Uterus (tissue), 4 donors: ENCODE measurements at places on chromosomes 16 and 17.

GRCh38 chr16:68283801-68284598 lies 19.7 kb downstream of the SLC7A6 start:
- H3K4me3 ChIP-seq = no peak overlapping the region
- DNase-seq = no peak
- H3K27me3 ChIP-seq = no peaks in the 10 kb centered on the region
- H3K27ac ChIP-seq = no peak overlapping the region
- H3K36me3 ChIP-seq = no peaks in the 10 kb centered on the region
- H3K4me1 ChIP-seq = no peaks in the 10 kb centered on the region

DNA sequence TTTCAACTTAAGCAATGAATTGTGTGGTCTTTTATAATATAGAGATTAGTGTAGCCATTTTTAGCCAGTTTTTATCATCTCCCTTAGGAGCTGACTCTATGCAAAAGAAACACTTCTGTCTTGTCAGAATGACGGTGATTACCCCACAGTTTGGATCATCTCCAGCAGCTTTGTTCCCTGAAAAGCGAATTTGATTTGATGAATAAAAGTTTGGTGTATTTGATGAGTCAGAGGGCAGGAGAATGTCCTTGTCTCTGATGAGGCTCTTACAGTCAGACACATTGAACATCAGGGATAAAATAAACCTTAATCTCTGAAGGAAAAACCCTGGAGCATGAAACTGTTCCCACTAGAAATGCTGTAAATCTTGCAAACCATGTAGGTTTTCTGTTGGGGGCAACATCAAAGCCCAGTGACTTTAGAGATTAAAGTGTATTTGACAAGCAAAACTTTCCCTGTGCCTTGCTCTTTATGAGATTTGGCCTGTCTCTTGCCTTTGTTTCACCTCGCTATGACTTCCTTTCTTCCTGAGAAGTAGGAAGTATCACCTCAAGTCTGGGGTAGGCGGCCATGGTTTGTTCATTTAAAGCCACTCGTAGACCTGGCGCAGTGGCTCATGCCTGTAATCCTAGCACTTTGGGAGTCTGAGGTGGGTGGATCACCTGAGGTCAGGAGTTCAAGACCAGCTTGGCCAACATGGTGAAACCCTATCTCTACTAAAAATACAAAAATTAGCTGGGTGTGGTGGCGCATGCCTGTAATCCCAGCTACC lies 209.3 kb downstream of the FTO start:
- H3K4me3 ChIP-seq = no peak overlapping the region
- H3K36me3 ChIP-seq = no peaks in the 10 kb centered on the region
- no peaks in the 10 kb centered on the region for H3K27me3 ChIP-seq
- no peak overlapping the region for H3K27ac ChIP-seq
- H3K4me1 ChIP-seq = no peaks in the 10 kb centered on the region

DNA sequence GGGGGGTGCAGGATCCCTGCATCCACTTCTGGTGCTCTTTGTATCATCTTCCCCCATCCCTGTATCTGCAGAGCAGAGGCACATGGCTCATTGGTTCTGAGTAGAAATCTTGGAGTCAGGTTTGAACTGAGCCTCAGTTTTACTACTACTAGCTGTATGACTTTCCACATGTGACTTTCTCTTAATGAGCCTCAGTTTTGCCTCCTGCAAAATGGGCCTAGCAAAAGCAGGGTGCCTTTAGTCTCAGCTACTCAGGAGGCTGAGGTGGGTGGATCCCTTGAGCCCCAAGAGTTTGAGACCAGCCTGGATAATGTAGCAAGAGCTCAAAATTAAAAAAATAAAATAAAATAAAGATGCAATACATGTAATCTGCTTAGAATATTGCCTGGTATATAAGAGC lies 81.4 kb downstream of the SDR42E1 start:
- H3K4me3 ChIP-seq = no peak overlapping the region
- H3K27me3 ChIP-seq = no peaks in the 10 kb centered on the region
- H3K36me3 ChIP-seq = no peaks in the 10 kb centered on the region
- H3K27ac ChIP-seq = no peak overlapping the region
- H3K4me1 ChIP-seq = no peaks in the 10 kb centered on the region

DNA sequence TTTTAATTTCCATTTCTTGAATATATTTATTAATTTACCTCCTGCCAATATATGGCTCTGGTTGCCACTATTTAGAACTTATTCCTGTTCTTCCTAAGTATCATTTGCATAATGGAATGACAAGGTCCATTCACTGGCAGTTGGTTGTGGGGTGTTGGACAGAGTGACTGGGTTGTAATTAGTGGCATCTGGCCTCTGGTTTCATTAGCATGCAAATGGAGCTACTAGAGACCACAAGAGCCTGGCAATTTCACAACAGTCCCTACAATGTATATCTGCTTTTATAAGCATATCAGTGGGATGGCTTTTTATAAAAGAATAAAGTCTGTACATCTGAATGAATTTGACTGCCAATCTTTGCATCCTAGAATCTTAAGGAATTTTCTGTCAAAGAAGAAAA lies 1030.9 kb upstream of the CDH8 start:
- no peak for DNase-seq
- no peaks in the 10 kb centered on the region for H3K4me1 ChIP-seq
- H3K36me3 ChIP-seq = no peaks in the 10 kb centered on the region
- no peak overlapping the region for H3K27ac ChIP-seq
- no peaks in the 10 kb centered on the region for H3K27me3 ChIP-seq
- H3K4me3 ChIP-seq = no peak overlapping the region

GRCh38 chr17:47993964-47994363 lies 23.1 kb downstream of the CDK5RAP3 start:
- no peaks in the 10 kb centered on the region for H3K36me3 ChIP-seq
- H3K27me3 ChIP-seq = no peaks in the 10 kb centered on the region
- DNase-seq = no peak
- no peaks in the 10 kb centered on the region for H3K4me1 ChIP-seq
- no peak overlapping the region for H3K27ac ChIP-seq

- peaks cover 17% of the 10 kb centered on the region for H3K4me1 ChIP-seq
- no peak for DNase-seq
- H3K4me3 ChIP-seq = peak overlapping the region; percentile 46
- H3K36me3 ChIP-seq = no peaks in the 10 kb centered on the region
- no peak overlapping the region for H3K27ac ChIP-seq
Measured at GRCh38 chr16:90019543-90020259, 445 bp upstream of the DBNDD1 start.

DNA sequence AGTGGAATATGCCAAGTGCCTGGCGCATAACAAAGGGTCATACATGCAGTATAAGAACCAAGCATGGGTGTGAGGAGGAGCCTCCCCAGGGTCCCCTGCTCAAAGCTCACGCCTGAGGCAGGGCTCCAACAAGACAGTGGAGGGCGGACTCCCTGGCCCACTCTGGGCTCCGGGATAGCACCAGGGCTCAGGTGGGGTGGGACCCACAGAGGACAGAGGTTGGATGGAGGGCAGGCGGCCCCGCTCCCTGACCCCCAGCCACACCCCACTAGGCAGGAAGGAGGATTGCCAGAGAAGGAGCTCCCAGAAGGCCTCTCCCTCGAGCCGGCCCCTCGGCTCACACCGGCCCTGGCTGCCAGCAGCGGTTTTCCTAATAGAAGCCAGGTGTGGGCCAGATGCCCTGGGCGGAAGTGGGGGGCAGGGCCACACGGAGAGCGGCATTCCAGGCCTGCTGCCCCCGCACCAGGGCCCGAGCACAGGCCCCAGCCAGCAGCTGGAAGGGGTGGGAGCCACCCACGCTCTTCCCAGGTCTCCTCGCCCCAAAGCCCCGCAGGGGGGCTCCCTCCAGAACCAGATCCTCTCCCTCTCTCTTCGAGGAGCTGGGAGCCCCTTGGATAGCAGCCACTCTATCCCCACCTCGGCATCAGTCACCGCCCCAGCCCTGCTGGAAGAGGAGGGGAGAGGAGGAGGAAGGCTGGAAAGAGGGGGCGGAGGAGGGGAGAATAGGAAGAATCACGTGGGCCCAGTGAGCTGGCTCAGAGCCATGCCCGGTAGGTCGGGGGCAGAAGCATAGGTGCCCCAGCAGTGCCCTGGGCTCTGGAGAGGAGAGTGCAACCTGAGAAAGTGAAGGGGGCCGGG lies 21.0 kb downstream of the VASN start:
- H3K4me1 ChIP-seq = peaks cover 6% of the 10 kb centered on the region
- H3K27ac ChIP-seq = peak overlapping the region; percentile 89
- no peaks in the 10 kb centered on the region for H3K36me3 ChIP-seq
- peak; percentile 87 for DNase-seq

DNA sequence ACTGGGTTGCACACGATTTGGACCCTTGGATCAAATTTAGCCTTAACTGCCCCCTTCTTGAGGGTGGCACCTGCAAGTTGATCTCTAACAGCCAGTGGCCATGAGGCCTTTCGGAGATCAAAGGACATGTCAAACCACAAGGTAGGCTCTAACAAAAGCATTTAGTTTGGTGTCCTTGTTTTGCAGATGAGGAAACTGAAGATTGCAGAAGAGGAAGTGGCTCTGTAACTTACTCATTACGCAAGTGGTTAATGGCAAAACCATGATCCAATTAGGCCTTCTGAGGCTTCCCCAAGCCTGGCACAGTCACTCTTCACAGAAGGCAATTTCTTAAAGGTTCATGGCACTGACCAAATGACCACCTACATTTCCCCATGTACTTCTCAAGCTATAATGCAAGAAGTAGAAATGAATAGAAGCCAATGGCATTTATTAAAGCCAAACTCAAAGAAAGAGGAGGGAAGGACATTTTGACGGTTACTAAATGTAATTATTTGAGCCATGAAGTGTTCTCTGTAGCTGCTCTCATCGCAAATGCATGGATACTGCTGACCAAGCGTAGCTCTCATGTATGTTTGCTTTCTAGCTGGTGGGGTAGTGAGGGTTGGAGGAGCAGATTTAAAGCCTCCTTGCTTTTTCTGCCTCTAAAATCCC lies 32.8 kb upstream of the ABCC12 start:
- H3K36me3 ChIP-seq = no peaks in the 10 kb centered on the region
- DNase-seq = no peak
- H3K4me3 ChIP-seq = no peak overlapping the region

- no peaks in the 10 kb centered on the region for H3K27me3 ChIP-seq
- DNase-seq = no peak
Measured at GRCh38 chr17:75763613-75764416, 1.2 kb downstream of the GALK1 start.

- H3K36me3 ChIP-seq = no peaks in the 10 kb centered on the region
- H3K4me1 ChIP-seq = no peaks in the 10 kb centered on the region
- H3K27ac ChIP-seq = no peak overlapping the region
- H3K4me3 ChIP-seq = no peak overlapping the region
- H3K27me3 ChIP-seq = no peaks in the 10 kb centered on the region
Measured at GRCh38 chr16:9134306-9134705, 42.9 kb downstream of the HAPSTR1 start.

DNA sequence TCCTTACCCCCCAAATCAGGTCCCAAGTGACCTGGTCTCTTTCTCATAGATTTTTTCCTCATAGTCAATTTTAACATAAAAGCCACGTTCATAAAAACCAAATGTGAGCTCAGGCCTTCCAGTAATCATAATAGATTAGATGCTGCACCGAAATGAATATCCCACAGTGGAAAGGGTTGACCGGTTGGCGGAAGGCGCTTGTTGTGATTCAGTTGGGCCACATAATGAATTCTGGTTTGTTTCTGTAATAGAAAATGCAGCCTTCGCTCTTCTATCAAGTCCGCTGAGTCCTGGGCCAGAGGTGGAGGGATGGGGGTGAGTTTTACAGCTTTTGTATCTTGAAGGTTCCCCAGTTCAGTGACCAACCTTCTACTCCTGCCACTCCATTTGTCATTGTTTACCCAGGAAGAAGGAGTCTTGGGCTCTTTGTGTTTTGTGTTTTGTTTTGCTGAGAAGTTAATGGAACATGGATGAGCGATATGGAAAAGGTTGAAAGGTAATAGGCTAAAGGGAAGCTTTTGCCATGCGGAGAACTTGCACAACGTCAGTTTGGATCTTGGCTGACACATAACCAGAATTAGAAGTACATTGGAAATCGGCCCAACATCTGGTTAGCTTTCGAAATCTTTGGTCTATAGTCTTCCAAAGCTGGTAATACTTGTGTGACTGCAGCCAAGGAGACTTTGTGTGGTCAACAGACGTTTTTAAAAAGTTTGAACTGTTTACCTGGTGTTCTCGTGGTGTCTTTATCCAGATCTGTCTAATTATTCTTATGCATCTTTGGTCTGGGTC lies 89.5 kb downstream of the CLEC16A start:
- peaks cover 3% of the 10 kb centered on the region for H3K4me1 ChIP-seq
- no peaks in the 10 kb centered on the region for H3K27me3 ChIP-seq
- H3K36me3 ChIP-seq = no peaks in the 10 kb centered on the region
- peak; percentile 85 for DNase-seq
- peak overlapping the region; percentile 52 for H3K27ac ChIP-seq
- H3K4me3 ChIP-seq = no peak overlapping the region

DNA sequence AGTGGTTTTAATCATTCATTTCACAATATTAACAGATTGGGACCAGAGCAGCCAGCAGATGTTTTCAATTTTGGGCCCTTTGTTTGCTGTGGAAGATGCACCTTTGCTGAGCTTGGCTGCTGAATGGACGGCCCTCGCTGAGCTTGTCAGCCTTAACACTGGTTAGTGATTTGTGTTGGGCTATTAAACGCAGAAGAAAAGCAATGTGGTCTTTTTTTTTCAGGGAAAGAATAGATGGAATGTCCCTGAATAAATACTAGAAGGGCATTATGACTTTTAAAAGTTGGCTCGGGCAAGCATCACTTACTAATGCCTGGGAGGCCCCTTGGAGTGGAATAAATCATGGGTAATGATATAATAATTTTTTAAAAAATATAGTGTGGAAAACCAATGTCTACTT lies 297.0 kb downstream of the MAP2K6 start:
- H3K4me3 ChIP-seq = no peak overlapping the region
- H3K4me1 ChIP-seq = no peaks in the 10 kb centered on the region
- H3K27me3 ChIP-seq = no peaks in the 10 kb centered on the region
- H3K36me3 ChIP-seq = no peaks in the 10 kb centered on the region
- H3K27ac ChIP-seq = no peak overlapping the region

GRCh38 chr17:57133486-57133885 lies 48.4 kb downstream of the AKAP1 start:
- DNase-seq = no peak
- no peaks in the 10 kb centered on the region for H3K4me1 ChIP-seq
- H3K4me3 ChIP-seq = no peak overlapping the region
- H3K27me3 ChIP-seq = no peaks in the 10 kb centered on the region

- H3K4me1 ChIP-seq = no peaks in the 10 kb centered on the region
- H3K36me3 ChIP-seq = no peaks in the 10 kb centered on the region
- H3K27me3 ChIP-seq = no peaks in the 10 kb centered on the region
- DNase-seq = no peak
- H3K4me3 ChIP-seq = no peak overlapping the region
Measured at GRCh38 chr16:50820225-50820624, 78.3 kb downstream of the CYLD start.

GRCh38 chr17:72342061-72342460 lies 221.2 kb downstream of the SOX9 start:
- H3K27ac ChIP-seq = peak overlapping the region; percentile 31
- H3K4me1 ChIP-seq = no peaks in the 10 kb centered on the region
- no peak overlapping the region for H3K4me3 ChIP-seq
- no peaks in the 10 kb centered on the region for H3K36me3 ChIP-seq
- no peaks in the 10 kb centered on the region for H3K27me3 ChIP-seq

GRCh38 chr17:47843391-47843730 lies 2.3 kb upstream of the SCRN2 start:
- no peak overlapping the region for H3K27ac ChIP-seq
- H3K27me3 ChIP-seq = peaks cover 5% of the 10 kb centered on the region
- no peak for DNase-seq
- H3K4me1 ChIP-seq = no peaks in the 10 kb centered on the region
- H3K4me3 ChIP-seq = no peak overlapping the region

- H3K27me3 ChIP-seq = peaks cover 16% of the 10 kb centered on the region
- no peak overlapping the region for H3K4me3 ChIP-seq
- H3K27ac ChIP-seq = no peak overlapping the region
- no peak for DNase-seq
Measured at GRCh38 chr17:14845591-14846281, 419.4 kb downstream of the PMP22 start.
